ENCODE measurements at places on chromosomes 3 and 15.

- DNase-seq, result no peak
Observed at GRCh38 chr3:16609927-16610580, 4.8 kb upstream of the DAZL start.

GRCh38 chr3:105662306-105662705 lies 206.5 kb downstream of the CBLB start:
- no peak for DNase-seq

DNA sequence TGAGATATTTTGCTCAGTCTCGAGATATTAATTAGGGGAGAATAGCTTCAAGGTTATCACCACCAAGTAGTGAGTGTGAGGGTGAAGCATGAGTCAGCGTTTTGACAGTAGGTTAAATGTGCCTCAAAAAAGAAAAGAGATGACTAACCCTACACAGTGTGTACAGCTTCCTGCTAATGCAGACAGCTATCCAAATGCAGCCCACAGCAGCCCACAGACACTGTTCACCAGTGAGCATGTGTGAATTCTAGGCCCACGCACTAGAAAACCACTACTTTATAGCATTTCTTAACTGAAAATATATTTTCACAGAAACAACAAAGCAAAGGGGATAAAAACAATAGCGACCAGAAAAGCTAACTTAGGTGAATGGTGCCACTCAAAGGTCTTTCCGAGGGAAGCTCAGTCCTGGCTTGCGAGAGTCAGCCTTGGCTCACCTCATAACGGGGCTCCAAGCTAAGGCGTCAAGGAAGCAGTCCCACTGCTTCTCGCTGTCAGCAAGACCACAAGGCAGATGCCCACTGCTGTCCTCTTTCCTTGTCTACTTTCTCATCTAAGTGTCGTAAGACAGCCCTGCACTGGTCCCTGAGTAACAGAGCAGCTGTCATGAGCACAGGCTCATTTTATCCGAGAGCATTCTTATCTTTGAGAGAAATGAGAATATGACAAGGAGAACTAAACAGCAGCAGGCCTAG lies 47.6 kb downstream of the TXNRD3 start:
- DNase-seq, result peak; percentile 9

- no peak for DNase-seq
Observed at GRCh38 chr3:170259907-170260306, 37.7 kb downstream of the PRKCI start.

DNA sequence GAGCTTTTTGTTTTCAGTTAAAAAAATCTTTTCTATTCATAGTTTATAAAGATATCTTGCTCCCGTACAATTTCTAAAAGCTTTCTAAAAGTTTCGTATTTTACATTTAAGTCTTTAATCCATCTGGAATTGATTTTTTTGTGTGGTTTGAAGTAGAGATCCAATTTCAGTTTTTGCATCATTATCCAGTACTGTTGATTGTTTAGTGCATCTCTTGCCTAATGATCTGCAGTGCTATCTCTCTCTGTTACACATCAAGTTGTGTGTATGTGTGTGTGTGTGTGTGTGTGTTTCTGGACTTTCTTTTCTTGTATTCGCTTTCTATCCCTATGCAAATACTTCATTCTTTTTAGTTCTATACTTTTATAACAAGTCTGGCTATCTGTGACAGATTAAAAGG lies 605.8 kb upstream of the DPPA4 start:
- DNase-seq, result peak; percentile 30

DNA sequence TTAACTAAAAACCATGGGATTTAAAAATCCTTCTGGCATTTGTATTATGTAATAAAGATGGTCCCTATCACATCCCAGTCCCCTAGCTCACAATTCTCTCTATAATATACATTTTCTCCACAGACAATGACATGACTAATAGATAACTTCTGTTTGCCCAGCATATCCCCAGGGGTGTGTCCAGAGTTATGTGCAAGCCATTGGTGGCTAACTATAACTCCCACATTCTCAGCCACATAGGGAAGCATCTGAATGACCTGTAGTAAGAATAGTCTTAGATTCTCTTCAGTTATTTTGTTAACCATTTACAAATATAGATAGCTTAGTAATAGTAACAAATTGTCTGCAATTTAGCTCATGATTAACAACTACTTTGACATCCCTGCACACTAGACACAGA lies 52.2 kb upstream of the RBSN start:
- DNase-seq, result no peak

DNA sequence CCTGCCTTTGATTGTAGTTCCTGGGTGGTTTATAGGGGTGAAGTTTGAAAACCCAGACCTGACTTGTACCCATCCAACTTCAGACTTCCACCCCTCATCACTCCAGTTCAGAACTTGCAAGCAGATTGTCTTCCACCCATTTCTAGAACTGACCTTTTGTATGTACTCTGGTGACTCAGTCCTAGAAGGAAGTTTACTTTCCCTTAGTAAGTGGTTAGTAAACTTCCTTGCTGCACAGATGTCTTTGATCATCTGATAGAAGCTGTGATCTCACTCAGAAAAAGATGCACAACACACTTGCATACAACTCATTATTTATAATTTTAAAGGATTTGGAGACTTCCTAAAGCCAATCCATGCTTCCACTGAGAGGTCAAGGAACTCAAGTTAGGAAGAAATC lies 368.0 kb downstream of the MFSD1 start:
- DNase-seq, result peak; percentile 43

GRCh38 chr3:136106101-136106500 lies 90.0 kb downstream of the MSL2 start:
- DNase-seq, result no peak

- DNase-seq, result no peak
Observed at GRCh38 chr15:63110428-63111026, 11.1 kb upstream of the LACTB start.

DNA sequence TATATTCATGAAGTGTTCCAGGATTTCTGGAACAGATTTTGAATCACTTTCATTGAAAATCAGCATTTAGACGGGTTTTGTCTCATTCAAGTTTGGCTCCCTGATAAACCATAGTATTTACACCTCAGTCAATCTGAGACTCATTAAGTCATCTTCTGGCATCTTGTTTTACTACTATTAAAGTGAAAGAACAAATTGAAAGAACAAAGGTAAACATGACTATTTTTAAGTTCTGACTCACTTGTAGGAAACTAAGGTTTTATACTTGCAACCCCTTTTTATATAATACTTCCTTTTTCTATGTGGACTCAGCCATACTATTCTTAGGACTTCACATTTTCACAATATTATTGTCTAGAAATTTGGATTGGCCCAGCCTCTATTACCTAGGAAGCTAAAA lies 854.4 kb downstream of the SQOR start:
- DNase-seq, result no peak
